Left kidney (tissue), 8 donors: ENCODE measurements at places on chromosomes 7 and 10.

GRCh38 chr10:24360282-24361127 is 151.6 kb downstream of the KIAA1217 start:
- DNase-seq, result peak; percentile 80

- DNase-seq, result no peak
These were observed 227.2 kb downstream of the NSUN6 start for GRCh38 chr10:18424200-18424599.

DNA sequence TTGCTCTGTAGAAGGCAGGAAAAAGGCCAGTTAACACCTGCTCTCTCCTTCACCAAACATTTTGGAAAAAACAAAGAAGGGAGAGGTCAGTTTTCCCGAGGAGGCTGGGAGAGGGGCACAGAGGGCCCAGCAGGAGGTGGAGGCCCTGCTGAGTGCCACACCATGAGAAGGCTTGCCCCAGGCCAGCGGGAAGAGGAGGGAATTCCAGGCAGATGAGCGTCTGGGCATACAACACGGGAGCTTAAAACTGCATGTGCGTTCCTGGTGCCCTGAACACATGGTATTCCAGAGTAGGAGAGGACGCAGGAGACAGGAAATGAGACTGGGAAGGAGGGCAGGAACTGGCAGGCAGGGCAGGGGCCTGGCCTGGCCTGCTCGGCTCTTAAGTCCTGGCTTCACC is 182.4 kb downstream of the CCDC3 start:
- DNase-seq, result no peak

DNA sequence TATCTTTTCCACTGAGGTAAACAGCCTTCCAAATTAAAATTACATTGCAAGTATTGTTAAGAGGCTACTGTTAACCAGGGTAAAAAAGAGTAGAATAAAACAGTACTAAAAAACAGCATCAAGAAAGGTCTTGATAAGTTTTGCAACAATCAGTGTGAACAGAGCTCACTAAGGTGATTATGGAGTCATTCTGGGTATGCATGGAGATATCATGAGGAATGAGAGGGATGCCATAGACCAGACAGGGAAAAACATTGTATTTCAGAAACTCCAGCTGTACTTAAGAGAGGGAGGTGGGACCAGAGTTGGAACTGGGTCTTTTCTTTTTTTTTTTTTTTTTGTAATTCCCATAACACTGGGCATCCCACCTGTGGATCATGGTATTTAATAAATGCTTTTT is 549.6 kb downstream of the INHBA start:
- DNase-seq, result no peak

- peak; percentile 64 for DNase-seq
These were observed 209.1 kb downstream of the CCSER2 start for GRCh38 chr10:84537447-84537931.

DNA sequence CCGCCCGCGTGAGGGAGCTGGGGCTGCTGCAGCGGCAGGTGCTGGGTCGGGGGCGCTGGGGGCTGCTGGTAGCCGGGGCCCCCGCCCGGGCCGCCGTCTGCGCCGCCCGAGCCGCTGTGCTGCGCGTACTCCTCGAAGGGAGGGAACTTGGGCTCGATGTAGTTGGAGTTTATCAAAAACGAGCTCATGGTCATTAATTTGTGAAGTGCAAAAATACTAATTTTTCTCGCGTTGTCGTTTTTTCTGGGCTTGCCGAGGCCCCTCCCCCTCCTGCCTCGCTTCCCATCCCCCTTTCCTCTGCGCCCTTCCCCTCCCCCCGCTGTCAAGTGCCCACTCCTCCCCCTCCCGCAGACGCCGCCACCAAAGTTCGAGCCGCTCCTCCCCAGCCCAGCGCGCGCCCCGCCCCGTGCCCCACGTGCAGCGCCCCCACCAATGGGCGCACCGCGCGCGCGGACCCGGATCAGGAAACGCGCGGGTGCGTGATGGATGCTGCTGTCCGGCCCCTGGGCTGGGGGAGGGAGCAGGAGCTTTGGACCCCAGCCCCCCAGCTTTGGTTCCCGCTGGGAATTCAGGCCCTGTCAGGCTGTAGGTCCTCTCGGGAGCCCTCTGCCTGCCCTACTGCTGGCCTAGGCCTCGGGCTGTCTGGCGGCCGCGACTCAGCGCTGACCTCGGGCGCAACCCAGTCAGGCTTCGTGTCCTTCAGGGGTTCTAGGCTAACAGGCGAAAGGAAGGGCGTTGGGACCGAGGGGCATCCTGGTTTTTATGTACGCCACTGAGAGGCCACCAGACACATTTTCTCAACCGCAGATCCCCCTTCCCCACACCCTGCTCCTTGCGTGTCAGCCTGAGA is at the start of gene HOXA4:
TSS of gene HOXA4 (minus strand) at position 218 of the 850 bp plus-strand sequence. CDS start at position 194, 24 bp downstream.
- no peak for DNase-seq

DNA sequence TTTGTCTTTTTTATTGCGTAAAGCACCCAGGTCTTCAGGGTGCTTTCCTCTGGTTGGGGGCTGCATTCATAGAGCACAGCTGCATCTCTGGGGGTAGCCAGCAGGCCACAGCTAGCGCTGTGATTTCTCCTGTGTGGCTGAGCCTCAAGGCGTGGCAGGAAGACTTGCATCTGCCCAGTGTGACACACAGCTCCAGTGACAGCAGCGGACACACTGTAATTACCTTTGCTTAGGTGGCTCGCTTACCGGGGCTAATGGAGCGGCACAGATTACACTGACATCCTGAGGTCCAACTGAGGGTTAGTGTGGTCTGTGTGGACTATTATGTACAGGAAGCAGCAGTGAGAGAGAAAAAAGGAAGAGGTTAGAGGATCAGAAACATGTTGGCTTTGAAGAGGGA is 27.1 kb downstream of the ABCB4 start:
- peak; percentile 8 for DNase-seq

DNA sequence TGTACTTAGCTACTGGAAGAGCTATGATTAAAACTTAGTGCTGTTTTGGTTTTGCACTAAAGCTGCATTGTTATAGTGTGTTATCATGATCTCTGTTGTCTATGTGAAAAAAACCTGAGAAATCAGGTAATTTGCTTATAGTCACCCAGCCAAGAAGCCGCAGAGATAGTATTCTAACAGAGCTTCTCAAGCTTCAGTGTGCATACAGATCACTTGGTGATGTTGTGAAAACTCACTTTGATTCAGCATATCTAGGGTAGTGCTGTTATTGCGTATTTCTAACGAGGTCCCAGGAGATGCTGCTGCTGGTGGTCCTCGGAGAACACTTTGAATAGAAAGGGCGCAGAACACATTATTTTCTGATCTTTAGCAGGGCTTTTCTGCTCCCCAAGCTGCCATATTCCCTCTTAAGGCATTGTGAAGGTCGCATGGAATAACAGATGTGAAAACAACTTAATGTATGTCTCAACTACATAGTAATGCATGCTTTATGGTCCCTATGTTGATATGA is 68.4 kb upstream of the PDCD4 start:
- no peak for DNase-seq

- no peak for DNase-seq
These were observed 97.7 kb upstream of the FAM204A start for GRCh38 chr10:118439824-118440223.

- no peak for DNase-seq
These were observed 727.8 kb downstream of the TYW1 start for GRCh38 chr7:67724435-67724834.

GRCh38 chr7:75536491-75536890 is 44.4 kb downstream of the SPDYE5 start:
- no peak for DNase-seq

DNA sequence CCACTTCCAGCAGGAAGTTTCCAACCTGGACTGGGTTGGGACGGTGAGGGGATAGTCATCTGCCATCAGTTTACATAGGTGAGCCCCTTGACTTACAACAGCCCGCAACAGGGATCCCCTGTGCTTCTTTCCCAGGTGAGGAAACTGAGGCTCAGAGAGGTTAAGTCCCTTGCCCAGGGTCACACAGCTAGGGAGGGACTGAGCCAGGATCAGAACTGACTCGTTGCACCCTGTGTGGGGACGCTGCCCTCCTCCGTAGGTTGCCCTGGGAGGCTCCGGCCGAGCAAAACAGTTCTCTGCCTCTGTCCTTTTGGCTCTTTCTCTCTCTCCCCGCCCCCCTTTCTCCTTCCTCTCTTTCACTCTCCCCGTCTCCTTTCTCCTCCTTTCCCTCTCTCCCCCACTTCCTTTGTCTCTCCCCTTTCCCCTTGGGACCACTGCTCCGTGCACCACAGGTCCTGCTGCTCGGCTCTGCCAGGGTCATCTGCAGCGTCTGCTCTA is 117.4 kb upstream of the PPIF start:
- DNase-seq, result no peak

DNA sequence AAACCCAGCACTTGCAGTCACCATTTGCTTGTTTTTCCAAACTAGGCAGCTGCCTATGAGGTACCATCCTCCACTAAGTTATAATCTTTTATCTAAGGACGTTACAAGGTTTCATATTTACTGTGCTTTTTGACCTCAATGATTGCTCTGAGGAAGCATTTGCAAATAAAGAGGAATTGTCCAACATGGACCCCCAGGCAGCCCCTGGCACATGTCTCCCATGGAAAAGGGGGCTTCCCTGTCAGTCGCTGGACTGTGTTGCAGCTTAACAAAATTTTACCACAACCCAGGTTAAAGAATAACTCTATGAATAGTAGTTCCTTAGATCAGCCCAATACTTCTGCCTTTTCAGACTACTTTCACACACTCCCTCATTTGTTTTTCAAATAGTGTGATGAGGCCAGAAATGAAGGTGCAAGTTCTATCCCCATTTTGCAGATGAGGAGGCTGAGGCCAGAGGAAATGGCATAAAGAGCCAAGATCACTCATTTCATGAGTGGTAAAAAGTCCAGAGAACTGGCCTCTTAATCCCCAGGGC is 52.8 kb upstream of the ZPBP start:
- DNase-seq, result no peak

GRCh38 chr10:42951486-42952251 is 125.2 kb upstream of the RET start:
- DNase-seq, result peak; percentile 60

DNA sequence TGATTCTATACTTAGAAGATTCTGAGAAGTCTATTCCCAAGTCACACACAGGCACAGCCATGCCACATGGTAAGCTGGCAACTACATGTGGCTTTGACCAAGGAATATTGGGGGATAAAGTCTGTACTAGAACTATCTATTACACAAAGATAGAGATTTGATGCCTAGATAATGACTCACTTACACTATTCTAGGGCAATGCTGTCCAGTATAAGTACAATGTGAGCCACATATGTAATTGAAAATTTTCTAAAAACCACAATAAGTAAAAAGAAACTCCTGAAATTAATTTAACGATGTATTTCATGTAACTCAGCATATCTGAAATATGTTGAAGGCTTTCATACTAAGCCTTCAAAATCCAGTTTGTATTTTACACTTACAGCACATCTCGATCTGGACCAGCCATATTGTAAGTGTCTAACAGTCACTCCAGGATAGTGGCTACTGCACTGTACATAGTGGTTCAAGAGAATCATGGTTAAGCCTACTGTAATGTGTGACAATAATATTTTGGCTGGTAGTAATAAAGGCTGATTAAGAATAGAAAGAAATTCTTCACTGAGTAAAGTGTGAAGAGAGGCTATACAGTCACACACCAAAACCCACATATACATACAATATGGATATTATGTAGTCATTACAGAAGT is 62.8 kb downstream of the RTKN2 start:
- DNase-seq, result no peak

GRCh38 chr10:77420947-77421523 is 216.6 kb downstream of the KCNMA1 start:
- no peak for DNase-seq

- no peak for DNase-seq
These were observed 139.8 kb upstream of the LYZL2 start for GRCh38 chr10:30769361-30769760.
